ENCODE measurements at places on chromosomes 7 and 10.

- no peak for DNase-seq
Measured at GRCh38 chr10:90289037-90289436, 568.8 kb downstream of the HTR7 start.

GRCh38 chr10:100895346-100895745 lies 17.4 kb upstream of the SLF2 start:
- DNase-seq: no peak

DNA sequence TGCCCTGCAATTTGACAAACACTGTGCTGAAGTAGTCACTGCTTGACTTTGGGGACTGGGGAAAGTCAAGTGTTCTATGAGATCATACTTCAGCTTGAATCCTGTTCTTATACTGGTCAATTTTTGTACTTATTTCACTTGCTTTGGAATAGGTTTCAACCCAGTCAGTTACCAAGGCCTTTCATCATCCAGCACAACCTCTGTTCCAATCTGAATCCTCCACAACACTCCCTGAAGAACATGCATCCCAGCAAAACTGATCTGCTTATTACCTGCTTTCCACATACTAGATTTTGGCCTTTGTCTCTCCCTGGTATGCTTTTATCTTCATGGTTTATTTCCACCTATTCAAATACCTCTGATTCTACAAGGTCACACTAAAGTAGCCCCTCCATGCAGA lies 29.5 kb downstream of the DPY19L1 start:
- no peak for DNase-seq

- no peak for DNase-seq
Measured at GRCh38 chr10:117240621-117241529, at the start of gene SLC18A2. Gene SLC18A2, plus strand, starts transcription at chr10:117241114. Its CDS starts 580 bp downstream, at chr10:117241694.

DNA sequence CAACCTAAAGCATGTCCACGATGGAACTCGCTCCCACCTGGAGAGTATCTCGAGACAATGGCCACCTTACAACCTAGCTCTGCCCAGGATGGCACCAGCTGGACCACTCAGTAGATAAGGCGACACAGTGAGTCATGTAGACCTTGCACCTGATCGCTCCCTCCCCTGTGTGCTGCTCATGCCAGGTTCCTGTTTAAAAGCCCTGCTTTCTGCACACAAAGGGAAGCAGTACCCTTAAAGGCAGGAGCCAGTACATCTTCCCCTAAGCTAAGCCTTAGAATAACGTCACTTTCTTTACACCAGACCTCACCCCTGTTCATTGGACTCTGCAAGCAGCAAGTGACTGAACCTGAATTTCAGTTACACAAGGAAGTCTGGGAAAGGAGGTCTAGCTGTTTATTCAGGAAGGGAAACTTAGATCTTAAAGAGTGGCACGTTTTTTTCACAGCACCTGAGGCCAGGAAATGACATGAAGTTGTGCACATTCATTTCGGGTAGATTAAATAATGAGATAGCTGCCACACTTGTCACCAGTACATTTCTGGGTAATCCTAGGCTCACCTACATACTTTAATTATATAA lies 117.9 kb downstream of the MTPAP start:
- no peak for DNase-seq

DNA sequence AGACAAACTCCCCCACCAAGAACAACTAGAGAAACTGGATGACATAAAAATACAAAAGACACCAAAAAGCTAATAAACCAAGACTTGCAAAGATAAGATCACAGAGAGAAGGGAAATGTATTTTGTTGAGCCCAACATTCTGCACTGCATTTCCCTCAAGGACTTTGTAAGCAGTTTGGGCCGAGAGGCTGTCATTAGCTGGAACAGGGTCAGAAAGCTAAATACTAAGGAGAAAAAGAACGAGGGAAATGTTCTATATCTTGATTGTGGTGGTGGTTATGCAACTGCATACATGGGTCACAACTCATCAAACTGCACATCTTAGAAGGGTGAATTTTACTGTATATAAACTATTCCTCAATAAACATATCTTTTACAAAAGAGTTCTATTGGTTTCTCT lies 315.0 kb downstream of the IPMK start:
- no peak for DNase-seq

- no peak for DNase-seq
Measured at GRCh38 chr10:96850825-96851224, 18.7 kb downstream of the LCOR start.

DNA sequence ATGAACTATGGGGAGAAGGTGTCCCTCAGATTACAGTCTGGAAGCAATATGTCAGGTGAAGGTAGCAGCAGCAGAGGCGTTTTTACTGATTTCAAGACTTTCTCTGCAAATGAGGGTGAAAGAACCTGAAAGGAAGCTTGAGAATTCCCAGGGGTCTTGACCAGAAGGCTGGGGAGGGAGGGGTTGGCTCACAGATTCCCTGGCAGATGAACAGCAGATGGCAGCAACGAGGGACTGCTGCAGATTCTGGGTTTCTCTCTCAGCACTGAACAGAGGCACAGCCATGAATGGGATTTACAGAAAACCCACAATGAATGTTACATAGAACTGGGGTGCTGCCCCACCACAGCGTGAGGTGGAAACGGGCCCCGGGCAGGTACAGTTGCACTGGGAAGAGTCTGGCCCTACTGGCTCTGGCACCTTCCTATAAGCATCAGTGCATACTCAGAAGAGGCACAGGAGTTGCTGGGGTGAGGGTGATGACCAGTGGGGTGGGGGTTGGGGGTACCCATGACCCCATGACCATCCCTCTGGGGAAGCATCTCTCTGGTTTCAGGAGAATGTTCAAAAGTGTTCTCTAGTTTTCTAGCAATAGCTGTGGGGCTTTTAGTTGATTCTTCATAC lies 317.8 kb downstream of the SH2D4B start:
- peak; percentile 30 for DNase-seq

GRCh38 chr7:155395176-155395797 lies 62.6 kb upstream of the EN2 start:
- DNase-seq: no peak

- no peak for DNase-seq
Measured at GRCh38 chr10:102738692-102739121, 5.0 kb upstream of the WBP1L start.

- DNase-seq: no peak
Measured at GRCh38 chr10:86556933-86557649, 35.5 kb upstream of the WAPL start.

DNA sequence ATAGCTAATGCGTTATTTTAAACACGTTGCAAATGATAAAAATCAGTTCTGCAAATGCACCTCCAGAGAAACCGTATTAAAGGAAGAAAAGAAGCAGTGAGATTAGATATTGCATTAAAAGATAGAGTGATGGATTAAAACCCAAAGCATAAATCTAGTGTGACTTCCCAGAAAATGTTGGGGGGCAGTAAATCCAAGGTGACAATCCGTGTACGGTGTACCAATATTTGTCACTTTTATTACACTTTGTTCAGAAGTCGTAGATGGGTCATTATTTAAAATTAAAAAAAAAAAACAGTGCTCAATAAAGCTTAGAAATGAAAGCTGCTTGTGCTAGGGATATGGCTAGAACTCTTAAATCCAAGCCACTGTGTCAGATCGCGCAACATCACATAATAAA lies 106.4 kb downstream of the TMEM130 start:
- DNase-seq: no peak

- no peak for DNase-seq
Measured at GRCh38 chr10:14233566-14233965, 97.2 kb downstream of the FRMD4A start.

GRCh38 chr10:88154596-88155250 lies 291.3 kb downstream of the PTEN start:
- DNase-seq: no peak
